AG08395 (cell line): ENCODE measurements at places on chromosomes 2 and 18.

DNA sequence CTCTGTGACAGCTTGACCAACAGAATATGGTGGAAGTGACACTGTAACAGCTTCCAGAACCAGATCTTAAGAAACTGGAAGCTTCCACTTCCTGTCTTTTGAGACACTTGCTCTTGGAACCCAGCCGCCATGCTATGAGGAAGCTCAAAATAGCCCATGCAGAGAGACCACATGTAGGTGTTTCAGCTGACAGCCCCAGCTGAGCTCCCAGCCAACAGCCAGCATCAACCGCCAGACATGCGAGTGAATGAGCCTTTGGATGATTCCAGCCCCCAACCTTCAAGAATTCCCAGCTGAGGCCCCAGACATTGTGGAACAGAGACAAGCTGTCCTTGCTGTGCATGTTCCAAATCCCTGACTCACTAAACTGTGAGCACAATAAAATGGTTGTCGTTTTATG lies 27.9 kb downstream of the ACVR1 start:
- no peak for DNase-seq

- no peak for DNase-seq
These were observed 135.8 kb downstream of the IKZF2 start for GRCh38 chr2:213015387-213016165.

- peak; percentile 35 for DNase-seq
These were observed 99.0 kb upstream of the GRB14 start for GRCh38 chr2:164719996-164720941.

DNA sequence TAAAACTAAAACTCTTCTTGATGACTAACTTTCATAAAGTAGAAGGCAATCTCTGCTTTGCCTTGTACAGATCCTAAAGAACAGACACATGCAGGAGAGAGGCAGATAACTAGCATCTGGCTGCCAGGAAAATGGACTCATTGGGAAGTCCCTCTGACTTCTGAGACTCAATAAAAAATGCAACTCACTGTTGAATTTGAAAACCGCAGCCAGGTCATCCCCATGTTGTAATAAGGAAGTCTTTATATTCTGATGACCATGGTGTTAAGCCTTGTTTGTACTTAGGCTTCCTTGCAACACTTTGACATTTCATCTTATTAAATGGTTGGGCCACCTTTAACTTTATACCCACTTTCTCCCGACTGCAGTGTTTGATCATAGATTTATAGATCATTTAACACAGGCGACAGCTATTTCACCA lies 375.1 kb upstream of the KCNH7 start:
- DNase-seq, result peak; percentile 37

- DNase-seq, result peak; percentile 48
These were observed 43.3 kb downstream of the DDX1 start for GRCh38 chr2:15634846-15635490.

- DNase-seq, result no peak
These were observed 130.6 kb downstream of the CABLES1 start for GRCh38 chr18:23265682-23266399.

DNA sequence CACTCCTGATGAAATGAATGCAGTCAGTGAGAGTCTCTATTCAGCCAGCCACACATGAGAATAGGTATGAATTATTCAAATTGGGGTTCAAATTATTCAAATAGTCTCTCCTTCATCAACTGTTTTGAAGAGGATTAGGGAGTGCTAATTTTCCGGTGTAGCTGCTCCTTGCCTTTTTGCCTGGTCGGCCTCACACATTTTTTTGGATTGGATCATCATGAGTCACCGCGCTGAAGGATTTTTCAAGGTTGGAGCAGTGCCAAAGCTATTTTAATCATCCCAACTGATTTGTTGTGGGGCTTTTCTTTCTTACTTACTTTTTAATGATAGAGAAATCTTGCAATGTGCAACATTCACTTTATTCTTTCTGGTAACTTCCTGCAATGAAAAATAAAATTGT lies 2.4 kb upstream of the DTNA start:
- DNase-seq, result peak; percentile 73

DNA sequence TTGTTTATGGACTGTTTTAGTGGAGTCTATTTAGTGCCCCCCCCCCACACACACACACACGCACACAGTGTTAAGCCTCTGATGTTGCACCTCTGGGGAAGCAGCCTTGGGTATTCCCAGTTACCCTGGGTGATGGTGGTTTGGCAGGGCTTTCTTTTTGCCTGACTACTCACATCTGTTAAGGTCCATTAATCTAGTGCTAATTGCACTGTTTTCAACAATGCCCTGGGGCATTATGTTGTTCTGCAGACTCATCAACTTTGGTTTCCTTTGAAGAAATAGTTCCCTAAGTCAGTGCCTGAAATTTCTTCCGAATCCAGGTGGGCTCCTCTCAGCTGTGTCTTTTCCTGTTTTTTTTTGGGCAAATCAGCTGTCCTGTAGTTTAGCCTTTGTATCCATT lies 34.7 kb downstream of the SPOPL start:
- DNase-seq, result peak; percentile 42

DNA sequence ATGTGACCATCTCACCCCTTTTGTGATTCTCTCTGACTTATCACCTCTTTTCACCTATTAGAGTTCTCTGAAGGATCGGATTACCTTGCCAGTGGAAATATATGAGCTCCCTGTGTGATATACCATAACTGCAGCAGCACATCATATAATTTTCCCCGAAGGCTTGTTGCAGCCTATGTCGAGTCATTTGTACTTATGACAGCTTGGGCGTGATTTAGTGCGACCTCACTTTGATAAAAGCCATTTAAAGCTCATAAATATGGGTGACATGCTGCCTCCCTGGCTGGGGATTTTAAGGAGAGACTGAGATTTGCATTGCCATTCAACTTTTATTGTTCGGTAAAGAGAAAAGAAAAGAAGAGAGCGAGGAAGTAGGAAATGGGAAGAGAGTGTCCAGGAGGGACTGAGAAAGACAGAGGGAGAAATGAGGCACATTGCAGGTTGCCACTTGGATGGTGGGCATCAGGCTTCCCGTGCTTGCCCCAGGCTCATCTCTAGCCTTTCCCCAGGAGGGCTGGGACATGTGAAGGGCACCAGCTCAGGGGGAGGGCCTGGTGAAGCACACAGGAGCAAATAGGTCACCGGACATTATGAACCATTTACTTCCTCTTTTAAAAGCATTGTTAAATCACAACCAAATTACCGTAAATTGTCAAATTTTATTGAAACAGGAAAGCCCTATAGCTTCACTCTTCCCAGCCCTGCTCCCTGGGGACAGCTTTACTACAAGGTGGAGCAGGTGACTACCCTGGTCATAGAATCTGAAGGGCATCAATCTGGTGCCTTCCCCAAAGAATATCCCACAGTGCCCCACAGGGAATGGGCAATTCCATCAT lies 161.3 kb downstream of the SETBP1 start:
- no peak for DNase-seq

DNA sequence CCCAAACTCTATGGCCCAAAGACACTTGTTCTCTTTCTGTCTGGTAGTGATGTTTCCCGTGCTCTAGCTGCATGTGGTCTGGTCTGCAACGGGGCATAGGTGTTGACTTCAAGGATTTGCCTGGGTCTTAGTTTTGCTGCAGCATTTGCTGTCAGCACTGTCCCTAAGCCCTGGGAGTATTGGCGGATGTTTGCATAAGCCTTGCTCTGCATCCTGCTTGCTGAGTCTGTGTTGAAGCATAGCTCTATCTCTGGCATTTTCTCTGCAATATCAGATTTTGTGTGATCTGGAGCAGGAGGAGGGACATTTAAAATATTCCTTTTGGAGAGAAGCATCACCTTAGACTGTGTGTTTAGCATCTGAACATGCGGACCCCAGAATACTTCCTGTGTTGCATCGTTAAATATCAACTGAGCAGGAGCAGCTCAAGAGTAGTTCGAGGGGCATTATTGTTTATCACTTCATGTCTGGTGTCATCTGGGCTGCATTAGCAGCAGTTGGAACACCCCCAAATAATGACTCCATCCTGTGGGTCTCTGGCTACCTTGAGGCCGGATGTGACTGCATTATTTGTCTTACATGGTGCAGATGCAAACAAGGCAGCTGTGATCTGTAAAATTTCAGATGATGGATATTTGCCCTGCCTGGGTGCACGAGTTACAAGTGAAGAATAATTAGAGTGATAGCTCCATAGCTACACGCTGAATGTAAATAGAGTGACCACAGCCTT lies 231.7 kb downstream of the TRIB2 start:
- peak; percentile 51 for DNase-seq

DNA sequence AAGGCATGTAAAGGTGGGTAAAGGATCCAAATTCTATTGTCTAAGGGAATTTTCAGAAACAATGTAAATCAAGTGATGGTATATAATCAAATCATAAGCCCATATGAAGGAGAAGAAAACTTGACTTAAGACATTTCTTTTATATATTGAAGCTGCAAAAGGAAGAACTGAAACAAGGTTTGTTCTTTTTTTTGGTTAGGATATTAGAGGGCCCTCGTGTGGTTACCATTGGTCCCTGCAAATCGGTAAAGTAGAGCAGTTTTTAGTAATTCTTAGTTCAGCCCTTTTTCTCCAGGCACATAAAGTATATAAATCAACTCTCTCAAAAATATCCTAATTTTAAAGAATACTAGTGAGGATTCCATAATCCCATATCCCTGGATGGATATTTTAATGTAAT lies 105.6 kb upstream of the STK17B start:
- peak; percentile 26 for DNase-seq

DNA sequence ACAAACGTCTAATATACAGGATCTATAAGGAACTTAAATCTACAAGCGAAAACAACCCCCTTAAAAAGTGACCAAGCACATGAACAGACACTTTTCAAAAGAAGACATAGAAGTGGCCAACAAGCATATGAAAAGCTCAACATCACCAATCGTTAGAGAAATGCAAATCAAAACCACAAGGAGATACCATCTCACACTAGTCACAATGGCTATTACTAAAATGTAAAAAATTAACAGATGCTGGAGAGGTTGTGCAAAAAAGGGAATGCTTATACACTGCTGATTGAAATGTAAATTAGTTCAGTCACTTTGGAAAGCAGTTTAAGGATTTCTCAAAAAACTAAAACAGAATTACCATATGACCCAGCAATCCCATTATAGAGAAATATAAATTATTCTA lies 1148.5 kb upstream of the FAM98A start:
- no peak for DNase-seq

- DNase-seq, result no peak
These were observed 23.5 kb downstream of the KDM3A start for GRCh38 chr2:86464652-86465051.

DNA sequence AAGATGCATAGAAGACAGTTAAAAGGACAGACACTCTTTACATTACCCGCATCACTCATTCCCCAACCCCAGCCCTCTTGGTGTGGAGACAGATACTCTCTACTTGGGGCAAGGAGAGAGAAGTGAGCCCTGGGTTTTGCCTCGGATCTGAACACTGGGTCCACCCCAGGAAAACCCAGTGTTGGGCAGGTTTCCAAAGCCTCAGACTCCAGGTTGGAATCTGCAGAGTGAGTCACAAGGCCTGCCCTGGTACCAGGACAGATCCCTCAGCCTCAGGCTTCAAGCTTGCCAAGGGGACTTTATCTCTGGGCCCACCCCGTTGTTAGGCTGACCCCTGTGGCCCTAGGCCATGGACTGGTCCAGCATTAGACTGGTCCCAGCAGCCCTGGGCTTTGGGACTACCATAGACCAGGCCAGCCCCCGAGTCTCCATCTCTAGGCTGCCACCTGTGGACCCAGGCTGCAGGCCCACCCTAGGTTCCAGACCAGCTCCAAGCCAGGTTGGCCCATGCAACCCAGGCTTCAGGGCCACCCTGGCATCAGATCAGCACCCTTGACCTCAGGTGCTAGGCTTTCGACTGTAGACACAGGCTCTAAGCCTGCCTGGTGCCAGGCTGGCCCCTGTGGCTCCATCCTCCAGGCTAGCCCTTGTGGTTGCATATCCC lies 112.8 kb downstream of the GULP1 start:
- DNase-seq, result peak; percentile 7

- DNase-seq, result peak; percentile 21
These were observed 593.3 kb upstream of the FANCL start for GRCh38 chr2:58834404-58834803.

DNA sequence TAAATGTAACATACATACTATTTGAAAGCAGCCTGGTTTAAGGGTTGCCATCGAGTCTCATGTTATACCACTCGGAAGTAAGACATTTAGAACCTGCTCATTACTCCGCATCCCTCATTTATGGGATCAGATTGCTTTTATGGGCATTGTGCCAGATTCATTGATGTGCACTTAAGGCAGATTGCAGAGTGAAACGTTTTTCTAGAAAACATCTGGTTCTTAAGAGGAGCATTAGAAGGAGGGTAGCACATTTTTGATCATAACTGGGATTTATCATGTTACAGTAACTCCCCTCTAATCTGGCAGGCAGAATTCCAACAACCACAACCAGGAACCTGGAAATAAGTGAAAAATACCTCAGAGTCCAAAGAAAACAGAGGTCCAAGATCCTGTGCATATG lies 74.2 kb upstream of the GALNT3 start:
- DNase-seq, result no peak

DNA sequence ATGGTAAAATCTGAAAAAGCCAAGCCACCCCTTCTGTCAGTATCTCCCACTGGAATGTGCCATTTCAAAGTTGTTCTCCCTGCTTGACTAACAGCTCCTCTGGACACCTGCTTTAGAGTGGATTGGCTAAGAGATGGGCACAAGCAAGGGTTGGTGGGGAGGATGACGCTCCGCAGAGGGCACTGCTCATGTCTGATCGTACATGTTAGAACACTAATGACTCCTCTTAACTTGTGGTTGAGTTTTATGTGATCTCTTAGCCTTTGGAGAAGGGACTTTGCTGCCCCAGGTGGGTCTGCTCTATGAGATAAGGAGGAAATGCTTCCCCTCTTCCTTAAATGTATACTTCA lies 8.2 kb upstream of the KIAA2012 start:
- DNase-seq, result no peak

DNA sequence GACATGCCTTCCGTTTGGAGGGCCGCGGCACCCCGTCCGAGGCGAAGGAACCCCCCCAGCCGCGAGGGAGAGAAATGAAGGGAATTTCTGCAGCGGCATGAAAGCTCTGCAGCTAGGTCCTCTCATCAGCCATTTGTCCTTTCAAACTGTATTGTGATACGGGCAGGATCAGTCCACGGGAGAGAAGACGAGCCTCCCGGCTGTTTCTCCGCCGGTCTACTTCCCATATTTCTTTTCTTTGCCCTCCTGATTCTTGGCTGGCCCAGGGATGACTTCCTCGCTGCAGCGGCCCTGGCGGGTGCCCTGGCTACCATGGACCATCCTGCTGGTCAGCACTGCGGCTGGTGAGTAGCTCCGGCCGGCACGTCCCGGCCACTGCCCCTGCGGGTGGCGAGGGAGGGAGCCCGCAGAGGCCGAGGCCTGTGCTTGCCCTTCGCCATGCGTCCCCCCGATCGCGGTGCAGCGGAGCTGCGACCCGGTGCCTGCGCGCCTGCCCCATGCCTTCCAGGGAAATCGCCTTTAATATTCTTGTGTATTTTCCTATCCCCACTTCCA lies 1.2 kb downstream of the BMPR2 start:
- DNase-seq, result no peak
